ENCODE measurements at places on chromosomes 2 and 18.

DNA sequence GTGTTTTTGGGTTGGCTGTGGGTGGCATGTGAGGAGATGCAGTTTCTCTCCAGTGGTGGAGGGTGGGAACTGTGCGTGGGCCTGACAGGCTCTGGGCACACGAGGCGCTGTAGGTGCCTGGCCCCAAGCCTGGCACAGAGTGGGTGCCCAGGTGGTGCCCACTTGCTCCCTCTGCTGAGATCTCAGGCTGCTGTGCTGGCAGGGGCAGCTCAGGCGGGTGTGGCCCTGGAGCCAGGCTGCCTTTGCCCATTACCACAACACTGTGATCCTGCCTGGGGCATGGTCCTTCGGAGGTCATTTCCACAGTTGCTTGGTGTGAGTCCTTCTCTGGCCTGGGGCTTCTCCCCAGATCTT, 20.4 kb downstream of the TSHZ1 start:
- no peak for DNase-seq

DNA sequence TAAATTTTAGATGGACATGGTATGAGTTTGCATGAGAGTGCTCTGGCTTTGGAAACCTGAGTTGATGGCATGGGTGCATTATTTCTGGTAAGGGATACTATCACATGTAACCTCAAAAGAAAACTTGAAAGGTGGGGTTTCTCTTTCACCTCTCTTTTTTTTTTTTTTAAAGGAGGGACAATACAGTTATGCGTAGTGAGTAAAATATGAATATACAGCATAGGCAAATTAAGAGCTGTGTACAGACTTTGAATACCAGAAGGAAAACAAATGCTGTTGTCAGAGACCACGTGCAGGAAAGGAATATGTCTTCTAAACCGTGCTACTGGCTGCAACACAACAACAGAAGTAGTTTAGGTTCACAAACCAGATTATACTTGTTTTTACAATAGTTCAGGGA, 82.1 kb downstream of the MAP4K4 start:
- DNase-seq, result no peak

- DNase-seq, result no peak
These were observed 71.9 kb downstream of the SLC66A2 start for GRCh38 chr18:79879566-79879965.

DNA sequence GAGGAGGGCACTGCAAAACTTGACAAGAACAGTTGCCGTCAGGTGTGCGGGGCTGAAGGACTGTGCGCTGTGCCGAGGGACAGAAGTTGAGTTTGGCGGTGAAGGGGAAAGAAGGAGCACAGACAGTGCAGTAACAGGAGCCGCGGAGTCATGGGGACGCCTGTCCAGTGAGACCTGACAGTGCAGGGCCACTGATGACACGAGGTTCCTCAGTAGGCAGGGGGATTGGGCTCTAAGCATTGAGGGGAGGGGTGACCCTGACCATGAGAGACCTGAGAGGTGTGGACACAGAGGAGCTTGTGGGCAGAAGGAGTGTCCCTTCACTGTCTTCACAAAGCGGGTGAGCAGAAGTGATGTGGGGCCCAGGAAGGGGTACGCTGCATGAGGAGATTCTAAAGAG, 104.8 kb downstream of the MTCL1 start:
- no peak for DNase-seq

GRCh38 chr2:142877216-142877838, at the start of gene KYNU:
KYNU (plus strand) TSS chr2:142877664; CDS start chr2:142885368, 7,704 bp downstream.
- no peak for DNase-seq

DNA sequence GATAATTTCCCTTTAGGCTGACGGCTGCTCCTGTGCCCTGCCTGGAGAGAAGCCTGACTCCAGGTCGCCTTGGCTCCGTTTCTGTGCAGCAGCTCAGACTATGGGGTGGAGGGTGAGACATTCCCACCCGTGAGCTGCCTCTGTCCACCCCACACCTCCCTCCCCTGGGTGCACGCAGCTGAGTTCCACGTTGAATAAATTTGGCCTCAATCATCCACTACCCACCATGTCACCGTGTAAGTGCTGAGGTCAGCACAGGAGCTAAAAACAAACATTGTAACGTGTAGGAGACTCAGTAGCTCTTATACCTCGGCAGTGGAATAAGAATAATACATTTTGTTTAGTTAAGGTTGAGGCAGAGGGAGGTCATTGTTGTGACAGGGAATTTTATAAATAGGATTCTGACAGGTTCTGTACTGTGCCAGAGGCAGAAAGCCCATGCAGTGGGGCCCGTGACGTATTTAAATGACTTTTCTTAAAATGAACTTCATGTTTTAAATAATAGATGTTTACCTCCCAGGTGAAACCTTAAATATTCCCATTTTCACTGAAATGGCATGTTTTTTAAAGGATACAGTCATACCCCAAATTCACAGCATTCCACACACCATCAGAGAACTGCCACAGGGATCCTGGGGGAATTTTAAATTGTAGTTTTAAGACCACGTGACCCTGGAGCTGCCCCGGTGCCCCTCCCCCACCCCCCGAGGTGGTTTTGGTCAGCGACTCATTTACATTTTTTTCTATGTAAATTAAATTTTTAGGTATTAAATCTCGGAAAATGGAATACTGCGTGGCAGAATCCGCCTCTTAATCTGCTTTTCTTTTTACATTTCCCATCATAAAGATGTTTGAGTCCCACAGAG, 50.2 kb downstream of the NFATC1 start:
- peak; percentile 59 for DNase-seq

DNA sequence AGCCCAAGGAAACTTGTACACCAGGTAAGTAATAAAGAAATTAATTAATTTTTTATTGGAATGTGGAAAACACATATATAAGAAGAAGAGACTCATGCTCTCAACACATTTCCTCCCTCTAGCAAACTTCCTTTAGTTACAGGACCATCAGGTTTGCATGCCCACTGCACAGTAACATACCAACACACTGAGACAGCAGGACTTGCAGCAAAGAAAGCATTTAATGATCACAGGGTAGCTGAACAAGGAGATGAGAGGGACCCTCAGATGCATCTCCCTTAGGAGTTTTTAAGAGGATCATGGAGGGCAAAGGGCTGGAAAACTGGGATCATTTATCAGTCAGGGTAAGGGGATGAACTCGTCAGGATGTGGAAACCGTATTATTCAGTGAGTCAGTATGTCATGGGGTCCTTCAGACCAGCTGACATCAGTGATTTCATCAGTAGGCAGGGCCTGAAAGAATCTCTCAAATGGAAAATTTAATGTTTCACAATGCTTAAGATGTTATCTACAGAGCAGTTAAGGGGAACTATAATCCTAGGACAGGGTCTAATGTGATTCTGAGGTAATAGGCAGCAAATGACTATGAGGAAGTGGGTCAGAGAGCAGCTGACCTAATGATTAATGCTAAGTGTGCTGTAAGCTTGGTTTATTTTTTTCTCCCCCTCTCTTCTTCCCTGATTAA, 193.8 kb upstream of the RND3 start:
- DNase-seq, result no peak

GRCh38 chr18:63606526-63606925, 19.4 kb downstream of the SERPINB13 start:
- no peak for DNase-seq

DNA sequence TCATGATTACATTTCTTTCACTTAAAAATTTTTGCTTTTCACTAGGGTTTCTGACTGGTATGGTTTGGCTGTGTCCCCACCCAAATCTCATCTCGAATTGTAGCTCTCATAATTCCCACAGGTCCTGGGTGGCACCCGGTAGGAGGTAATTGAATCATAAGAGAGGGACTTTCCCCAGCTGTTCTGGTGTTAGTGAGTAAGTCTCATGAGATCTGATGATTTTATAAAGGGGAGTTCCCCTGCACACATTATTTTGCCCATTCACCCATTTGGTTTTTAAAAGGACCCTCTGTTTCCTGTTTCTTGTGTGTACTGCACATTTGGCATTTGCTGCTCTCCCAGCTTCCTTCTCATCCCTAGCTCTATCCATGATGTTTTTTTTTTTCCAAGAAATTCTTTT, 27.8 kb upstream of the NETO1 start:
- DNase-seq, result no peak

DNA sequence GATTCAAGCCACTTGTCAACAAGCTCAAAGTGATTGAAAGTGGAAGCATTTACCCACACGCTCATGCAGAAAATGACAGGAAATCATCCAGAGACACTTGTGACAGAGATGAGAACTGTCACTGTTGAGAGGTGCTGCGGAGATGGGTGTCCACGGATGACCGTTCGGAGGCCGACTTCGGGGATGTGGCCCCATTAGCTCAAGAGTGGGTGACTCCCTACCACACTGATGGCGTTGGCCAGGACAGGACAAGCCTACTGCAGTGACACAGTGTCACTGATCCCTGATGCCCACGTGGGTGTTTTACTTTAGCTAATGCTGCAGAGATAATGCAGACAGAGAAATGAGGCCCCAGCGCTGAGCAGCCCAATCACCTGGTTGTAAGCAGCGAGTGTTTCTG, 81.5 kb upstream of the YWHAQ start:
- no peak for DNase-seq

DNA sequence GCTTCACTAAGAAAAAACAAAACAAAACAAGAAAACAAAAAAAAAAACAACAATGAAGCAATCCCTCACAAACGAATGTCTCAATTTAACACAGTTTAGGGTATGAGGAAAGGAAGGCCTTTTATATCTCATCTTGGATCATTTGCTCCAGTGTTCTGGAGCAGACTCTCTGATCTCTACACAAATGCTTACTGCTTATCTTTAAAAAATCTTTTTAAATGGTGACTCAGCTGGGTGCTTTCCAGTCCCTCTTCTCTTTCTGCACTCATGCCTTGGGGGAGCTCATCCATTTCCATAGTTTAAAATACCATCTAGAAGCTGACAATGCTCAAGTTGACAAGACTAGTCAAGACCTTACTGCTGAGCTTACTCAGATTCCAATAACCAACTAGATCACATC, 56.2 kb downstream of the ETAA1 start:
- DNase-seq, result no peak

DNA sequence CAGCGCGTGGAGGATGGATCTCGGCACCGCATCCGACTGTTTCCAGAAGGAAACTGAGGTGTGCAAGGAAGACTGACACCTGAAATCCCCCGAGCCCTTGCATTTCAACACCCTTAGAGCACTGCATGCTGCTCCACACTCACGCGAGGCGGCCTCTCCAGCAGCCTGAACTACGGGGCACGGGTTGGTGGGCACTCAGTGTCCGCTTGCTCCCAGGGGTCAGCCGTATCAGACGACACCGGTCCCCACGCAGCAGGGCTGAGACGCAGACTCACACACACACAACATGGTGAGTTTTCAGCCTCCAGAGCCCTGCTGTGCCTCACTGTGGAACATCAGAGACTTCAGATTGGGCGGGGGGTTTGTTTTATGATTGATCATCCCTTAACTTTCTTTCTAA, 269.9 kb downstream of the TWIST2 start:
- no peak for DNase-seq

DNA sequence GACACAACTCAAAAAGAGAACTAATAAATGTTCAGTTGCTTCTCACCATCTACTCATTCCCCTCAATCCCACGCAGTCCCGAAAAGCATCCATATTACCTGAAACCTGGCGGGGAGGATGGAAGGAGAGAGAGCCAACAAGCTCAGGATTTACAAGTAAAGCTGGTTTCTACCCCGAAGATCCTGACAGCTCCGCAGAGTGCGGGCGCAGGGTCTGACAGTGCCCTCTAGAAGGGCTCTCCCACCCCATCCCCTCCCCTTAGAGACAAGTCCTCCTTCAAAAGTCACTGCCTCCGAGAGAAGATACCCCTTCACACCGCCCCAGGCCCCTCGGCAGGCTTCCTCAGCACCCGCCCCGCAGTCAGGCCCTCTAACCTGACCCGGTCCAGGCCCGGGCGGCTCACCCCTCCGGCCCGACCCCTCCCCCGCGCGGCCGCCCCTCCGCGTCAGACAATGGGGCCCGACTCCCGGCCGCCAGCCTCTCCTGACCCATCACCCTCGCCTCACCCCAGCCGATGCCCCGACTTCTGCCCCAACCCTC, 550 bp downstream of the RAB1A start:
- peak; percentile 55 for DNase-seq

DNA sequence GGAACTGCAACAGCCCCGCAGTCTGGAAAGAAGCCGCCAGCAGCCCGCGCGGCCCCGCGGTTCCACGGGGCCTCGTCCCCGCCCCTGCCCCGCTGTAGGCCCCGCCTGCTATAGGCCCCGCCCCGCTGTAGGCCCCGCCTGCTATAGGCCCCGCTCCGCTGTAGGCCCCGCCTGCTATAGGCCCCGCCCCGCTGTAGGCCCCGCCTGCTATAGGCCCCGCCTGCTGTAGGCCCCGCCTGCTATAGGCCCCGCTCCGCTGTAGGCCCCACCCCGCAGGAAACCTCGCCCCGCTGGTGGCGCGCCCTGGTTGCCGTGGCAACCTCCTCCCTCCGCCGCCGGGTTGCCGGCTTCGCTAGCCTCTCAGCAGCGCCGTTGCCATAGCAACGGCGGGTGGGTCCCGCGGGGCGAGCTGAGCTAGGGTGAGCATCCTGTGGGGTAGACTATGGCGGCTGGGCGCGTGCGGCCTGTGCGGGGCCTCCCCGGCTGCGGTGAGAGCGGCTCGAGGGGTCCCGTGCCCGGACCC, 12.2 kb upstream of the KIF1A start:
- DNase-seq, result peak; percentile 98

DNA sequence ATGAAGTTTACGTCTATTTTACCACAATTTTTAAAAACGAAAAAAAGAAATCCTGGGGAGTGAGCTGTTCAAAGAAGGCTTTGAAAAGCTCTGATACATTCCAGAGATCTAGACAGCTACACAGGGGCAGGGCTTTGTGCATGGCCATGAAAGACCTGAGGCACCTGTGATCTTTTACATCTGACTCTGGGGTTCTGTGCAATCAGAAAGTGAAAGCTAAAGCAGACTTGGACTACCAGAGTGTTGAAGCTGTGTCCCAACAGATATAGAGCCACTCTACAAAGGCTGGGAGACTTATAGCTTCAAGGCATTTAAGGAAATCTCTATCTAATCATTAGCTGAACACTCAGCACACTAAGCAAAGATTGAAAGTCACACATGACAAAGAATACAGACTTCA, 34.1 kb downstream of the PARD6G start:
- no peak for DNase-seq

GRCh38 chr2:128421286-128421685, 102.6 kb upstream of the HS6ST1 start:
- DNase-seq, result no peak

- DNase-seq, result no peak
These were observed 871 bp upstream of the DUSP28 start for GRCh38 chr2:240559286-240559685.

- DNase-seq, result no peak
These were observed 33.1 kb upstream of the NPC1 start for GRCh38 chr18:23619388-23619881.

DNA sequence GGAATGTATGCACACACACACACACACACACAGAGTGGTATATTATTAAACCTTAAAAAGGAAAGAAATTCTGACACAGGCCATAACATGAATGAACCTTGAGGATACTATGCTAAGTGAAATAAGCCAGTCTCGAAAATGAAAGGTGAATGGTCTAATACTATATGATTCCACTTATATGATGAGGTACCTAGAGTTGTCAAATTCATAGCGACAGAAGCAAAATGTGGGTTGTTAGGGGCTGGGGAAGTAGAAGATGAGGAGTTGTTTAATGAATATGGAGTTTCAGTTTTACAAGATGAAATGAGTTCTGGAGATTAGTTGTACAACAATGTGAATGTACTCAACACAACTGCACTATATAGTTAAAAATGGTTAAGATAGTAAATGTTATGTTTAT, 118.1 kb downstream of the ABCA12 start:
- DNase-seq, result no peak

Data from HAP-1 (cell line).